ENCODE measurements at places on chromosomes 1 and 21. TPM values are rescaled to one million over a fixed set of nuclear protein-coding genes. Genes with fewer than 3 reads are reported as not detected.
A peak's percentile ranks its signal among the peaks of the same experiment; 100 is the strongest.

SLC19A1 gene
- total RNA-seq = 33.5 TPM

PIK3C2B gene
- total RNA-seq = 36.7 TPM

FOXD2 gene
- not detected for total RNA-seq

CCDC181 gene
- total RNA-seq = 3.7 TPM

CD1B gene
- not detected for total RNA-seq

FCRL2 gene
- total RNA-seq = not detected

TESK2 gene
- total RNA-seq = 10.9 TPM

PLEKHN1 gene
- 1.5 TPM for total RNA-seq

TBX15 gene
- total RNA-seq = 0.42 TPM

GRCh38 chr21:26708223-26708800, 135.2 kb upstream of the CYYR1 start:
- DNase-seq = no peak

GRCh38 chr21:32728456-32728839, 635 bp upstream of the SYNJ1 start:
- no peak for DNase-seq

- DNase-seq = no peak
Observed at GRCh38 chr1:73701826-73702225, 496.1 kb downstream of the LRRIQ3 start.

GRCh38 chr1:77413541-77414335, 131.9 kb downstream of the AK5 start:
- DNase-seq = no peak

- no peak for DNase-seq
Observed at GRCh38 chr1:101185421-101185820, 51.4 kb upstream of the S1PR1 start.

GRCh38 chr21:25961042-25961441, 209.5 kb downstream of the APP start:
- peak; percentile 9 for DNase-seq

- DNase-seq = no peak
Observed at GRCh38 chr1:180027949-180028445, 73.4 kb downstream of the CEP350 start.

GRCh38 chr1:38577937-38578270, 281.7 kb downstream of the RRAGC start:
- no peak for DNase-seq

DNA sequence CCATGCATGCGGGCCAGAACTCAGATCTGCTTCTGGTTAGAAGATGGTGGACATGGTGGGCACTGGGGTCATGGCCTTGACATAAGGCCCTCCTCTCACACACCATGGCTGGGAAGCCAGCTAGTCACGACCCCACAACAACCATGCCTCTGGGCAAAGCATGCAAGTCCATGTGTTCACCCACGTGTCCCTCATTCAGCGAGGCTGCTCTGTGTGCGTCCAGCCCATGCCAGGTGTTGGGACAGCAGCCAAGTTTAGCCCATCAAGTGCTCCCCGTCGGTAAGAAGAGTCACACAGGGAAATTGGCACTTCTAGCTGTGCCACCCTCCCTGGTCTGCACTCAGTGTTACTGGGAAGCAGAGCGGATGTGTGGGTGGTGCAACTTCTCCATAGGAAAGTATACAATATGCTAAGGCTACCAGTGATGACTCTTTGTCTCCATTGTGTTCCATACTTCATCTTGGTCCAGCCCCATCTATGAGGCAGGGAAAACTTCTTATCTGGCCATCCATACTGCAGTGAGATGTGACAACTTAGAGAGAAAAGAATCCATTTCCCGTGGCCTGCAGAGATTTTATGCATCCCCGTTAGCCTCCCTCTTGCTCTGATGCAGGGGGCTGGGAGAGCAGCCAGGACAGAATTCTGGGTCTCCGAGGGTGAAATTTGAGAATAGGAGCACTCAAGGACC, 198.0 kb downstream of the GRIK3 start:
- no peak for DNase-seq

GRCh38 chr1:192967901-192968300, 91.3 kb downstream of the UCHL5 start:
- DNase-seq = no peak

DNA sequence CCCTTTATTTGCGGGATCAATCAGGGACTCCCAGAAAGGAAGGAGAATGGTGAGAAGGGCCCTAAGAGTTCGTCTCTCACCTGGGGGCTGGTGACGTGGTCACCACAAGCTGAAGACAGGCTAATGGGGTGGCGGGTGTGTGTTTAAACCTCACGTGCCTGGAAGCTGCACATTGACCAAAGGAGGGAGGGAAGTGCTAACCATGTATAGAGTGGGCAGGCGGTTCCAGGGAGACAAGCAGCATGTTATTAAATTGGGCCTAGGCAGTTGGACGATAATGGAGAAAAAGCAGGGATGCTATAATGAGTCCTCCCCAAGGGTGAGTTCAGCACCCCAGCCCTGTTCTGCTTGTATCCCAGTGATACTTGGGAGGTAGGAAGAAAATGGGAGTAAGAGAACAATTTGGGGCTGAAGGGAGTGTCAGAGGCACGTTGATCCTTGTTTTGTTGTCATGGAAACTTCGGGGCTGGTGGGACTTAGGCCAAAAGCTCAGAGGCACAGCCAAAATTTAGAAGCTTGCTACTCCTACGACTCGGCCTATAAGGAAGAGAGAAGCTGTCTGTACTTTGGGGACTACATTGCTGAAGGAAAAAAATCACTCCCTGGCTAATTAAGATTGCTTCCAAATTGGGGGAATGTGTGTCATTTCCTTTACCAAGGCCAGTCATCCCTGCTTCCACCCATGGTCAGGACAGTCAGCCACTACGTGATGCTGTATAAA, 33.2 kb upstream of the EPHA8 start:
- no peak for DNase-seq

- no peak for DNase-seq
Observed at GRCh38 chr21:26451081-26451740, 121.9 kb downstream of the CYYR1 start.

DNA sequence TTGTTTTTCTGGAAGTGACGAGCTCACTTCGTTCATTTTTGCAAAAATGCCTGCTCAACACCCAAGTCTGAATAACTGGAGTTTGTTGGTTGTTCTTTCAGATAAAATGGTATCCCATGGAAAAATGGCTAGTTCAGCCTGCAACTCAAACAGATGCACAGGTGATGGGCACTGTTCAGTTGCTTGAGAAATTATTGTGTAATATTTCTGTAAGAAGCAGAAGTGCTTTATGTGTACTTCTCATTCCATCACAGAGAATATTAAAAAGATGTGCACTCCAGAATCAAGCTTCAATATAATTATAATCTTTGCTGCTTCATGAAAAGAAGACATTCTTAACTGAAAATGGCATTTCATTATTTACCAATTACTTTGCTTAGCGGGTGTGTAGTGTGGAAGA, 9.1 kb downstream of the SYT2 start:
- DNase-seq = no peak

- DNase-seq = no peak
Observed at GRCh38 chr1:178633056-178633455, 92.0 kb upstream of the RALGPS2 start.

DNA sequence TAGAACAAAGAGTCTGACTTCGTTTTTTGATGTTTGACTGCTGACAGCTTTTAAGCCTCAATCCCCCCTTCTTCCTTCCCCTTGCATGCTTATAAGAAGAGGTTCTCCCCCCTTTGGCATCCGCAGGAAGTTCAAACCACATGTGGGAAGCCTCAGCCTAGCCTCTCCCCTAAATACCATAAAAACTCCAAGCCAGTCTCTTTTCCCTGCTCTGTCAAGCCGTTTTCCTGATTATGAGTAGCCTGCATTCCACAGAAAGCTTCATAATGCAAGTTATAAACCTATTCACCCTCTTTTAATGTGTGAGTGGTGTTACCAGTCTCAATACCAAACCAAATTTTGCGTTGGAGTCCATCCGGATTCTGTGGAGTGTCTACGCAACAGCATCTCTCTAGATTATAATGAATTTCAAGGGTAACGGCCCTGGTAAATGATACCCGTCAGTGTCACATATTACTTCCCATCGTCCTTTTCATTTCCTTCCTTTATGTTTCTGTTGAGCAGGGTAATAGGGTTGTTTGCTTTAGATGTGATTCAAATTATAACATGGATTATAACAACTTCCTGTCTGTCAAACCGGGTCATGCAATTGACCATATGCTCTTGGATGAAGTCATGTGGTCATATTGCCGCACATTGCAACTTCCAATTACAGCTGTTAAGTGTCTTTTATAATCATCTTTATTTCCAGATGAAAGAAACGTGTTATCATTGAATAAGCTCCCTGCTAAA, 717.5 kb downstream of the RWDD3 start:
- DNase-seq = no peak

DNA sequence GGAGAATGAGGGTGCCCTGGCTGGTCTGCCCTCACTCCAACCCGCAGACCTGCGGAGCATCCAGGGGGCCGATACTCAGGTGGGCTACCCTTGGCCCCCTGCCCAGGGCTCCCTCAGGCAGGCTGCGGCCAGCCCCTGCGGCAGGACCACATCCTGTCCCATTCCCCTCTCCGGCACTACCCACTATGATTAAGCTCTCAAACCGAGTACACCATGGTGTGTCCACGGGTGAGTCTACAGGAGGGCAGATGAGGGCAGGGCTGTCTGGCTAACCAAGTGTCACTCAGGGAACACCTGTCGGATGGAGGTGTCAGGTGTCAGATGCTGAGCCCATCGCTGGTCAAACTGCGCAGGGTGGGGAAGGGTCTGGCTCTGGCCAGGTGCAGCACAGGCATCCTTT, 47.2 kb downstream of the SLC66A1 start:
- no peak for DNase-seq

DNA sequence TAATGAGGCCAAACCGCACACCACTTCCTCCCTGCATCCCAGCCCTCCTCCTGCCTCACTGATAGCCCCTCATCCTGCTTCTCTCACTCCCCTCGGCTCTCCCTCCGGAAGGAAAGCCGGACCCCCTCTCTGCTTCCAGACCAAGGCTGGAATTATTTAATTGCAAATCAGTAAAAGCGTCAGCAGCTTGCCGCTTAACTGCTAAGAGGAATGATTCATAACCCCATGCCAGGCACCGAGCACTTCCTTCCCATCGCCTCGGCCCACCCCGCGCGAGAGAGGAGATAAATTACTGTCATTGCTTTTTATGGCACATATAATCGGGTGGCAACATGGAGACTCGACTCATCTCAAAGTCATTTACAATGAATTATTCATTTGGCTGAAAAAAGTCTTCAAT, 77.3 kb downstream of the UBIAD1 start:
- no peak for DNase-seq

GRCh38 chr1:19656134-19656779, 8.4 kb upstream of the HTR6 start:
- no peak for DNase-seq

- no peak for DNase-seq
Observed at GRCh38 chr21:26409735-26410134, 163.4 kb downstream of the CYYR1 start.

DNA sequence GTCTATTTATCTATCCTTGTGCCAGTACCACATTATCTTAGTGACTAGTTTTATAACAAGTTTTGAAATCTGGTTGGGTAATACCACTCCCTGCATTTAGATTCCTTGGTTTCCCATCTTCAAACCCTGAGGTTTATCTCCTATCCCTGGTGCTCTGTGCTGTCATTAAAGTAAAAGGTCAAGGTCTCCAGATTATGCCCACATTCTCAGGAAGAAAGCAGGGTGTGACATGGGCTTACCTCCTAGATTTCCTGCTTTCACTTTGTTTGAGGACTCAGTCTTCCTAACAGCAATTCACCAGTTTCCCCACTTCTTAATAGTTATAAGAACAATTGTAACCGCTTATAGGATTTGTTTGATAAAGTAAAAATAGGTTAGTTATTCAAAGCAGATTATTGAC, 86.0 kb downstream of the CACHD1 start:
- DNase-seq = no peak

- no peak for DNase-seq
Observed at GRCh38 chr1:5220421-5220820, 566.0 kb downstream of the AJAP1 start.

DNA sequence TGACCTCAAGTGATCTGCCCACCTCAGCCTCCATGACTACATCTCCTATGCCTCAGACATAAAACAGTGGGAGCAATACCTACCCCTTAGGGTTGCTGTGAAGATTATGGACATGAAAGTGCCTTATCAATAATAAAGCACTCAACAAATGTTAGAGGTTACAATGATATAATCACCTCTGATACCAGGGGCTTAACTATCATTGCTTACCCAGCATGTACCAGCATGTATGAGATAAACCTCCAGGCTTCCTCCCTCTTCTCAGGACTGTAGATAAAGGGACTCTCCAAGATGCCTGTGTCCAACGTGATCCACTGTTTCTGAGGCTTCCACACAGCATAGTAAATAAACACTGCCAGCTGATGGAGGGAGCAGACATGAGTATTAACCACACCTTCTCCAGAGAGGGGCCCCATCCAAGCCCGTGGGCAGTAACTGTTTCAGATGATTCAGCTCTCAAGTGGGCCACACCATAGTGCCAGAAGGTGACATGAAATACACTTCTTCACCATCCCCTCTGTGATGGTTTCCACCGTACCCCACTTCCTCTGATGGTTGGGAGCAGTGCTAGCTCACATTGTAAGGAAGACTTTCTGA, 26.2 kb downstream of the RHBDL2 start:
- DNase-seq = no peak

GRCh38 chr1:102852613-102853012, 255.7 kb downstream of the COL11A1 start:
- no peak for DNase-seq

GRCh38 chr1:43653339-43653738, 3.4 kb downstream of the KDM4A start:
- DNase-seq = peak; percentile 60

DNA sequence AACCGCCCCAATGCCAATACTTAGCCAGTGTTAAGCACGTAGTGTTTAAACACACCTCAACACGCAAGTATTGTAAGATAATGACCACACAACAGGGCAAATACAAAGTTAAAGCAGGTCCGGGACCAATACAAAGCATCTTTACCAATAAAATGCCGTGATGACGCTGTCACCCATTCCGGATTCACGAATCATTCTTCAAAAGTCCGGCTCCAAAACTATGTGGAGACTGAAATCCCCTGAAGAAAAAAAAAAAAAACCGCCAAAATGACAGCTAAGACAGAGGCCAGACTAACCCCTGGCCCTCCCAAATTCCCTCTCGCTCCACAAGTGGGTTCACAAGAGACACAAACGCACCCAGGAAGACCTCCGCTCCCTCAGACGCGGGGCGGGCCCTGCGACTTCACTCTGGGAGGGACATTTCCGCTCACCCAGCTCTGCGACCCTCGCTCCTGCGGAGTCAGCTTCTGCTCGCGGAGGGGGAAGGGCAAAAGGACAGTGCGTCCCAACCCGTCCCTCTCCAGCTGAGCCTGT, 625 bp upstream of the DARS2 start:
- no peak for DNase-seq

DNA sequence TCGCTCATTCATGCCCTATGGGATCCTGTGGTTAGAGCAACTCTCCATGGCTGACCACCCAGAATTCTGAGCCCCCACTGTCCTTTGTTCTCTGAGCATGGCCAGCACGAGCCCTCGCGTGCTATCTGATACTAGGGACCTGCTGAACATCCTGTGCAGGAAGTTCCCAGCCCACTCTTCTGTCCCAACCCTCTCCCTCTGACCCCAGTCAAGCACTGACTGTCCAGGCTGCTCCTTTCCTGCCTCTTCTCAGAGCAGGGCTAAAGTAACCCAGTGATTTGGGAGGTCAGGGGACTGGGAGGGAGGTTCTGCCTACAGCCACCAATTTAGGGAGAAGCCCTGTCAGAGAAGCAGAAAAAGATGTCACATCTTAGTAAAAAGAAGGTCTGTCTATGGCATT, 21.2 kb downstream of the CYP4B1 start:
- no peak for DNase-seq
